Kidney epithelial cell (primary cell): ENCODE measurements at places on chromosomes 11 and 22.

- no peak for DNase-seq
Observed at GRCh38 chr11:79694368-79694767, 253.5 kb upstream of the TENM4 start.

- no peak for DNase-seq
Observed at GRCh38 chr11:57320719-57321387, 3.9 kb downstream of the TNKS1BP1 start.

- no peak for DNase-seq
Observed at GRCh38 chr11:2302306-2302895, 588 bp downstream of the TSPAN32 start.

DNA sequence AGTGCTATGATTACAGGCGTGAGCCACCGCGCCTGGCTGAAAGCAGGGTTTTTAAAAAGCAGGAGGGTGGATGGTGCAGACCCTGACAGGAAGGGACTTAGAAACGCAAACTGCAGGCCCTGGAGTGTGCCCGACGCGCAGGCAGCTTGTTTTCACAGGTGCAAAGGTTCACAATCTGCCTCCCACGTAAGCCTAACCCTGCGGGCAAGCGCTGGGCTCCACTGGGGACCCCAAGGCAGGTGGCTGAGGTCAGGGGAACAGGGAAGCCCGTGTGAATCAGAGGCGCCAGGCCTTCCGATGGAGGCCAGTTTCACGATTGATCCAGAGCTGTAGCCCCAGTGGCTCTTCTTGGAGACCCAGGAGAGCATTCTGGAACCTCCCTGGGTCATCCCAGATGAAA is 256.3 kb downstream of the BRD1 start:
- no peak for DNase-seq

GRCh38 chr11:34160049-34160721 is 54.8 kb downstream of the NAT10 start:
- DNase-seq = no peak

GRCh38 chr11:43632181-43632580 is 48.4 kb upstream of the HSD17B12 start:
- no peak for DNase-seq

DNA sequence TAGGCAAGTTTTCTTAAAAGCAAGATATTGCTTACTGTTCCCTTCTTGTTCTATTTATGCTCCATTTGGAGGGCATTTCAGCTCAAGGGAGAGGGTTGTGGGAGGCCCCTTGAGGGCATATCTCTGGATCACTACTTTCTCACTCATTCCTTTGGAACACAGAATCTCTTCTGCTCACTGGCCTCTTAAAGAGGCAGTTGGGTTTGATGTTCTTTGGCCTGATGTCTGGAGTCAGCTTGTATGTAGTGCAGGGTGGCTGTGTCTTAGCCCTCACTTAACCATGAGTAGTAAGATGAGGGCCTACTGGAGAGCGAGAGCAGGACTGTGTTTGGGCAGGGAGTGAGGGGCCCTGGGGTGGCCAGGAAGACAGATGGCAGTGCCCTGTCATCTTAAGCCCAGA is 3.6 kb downstream of the INCENP start:
- DNase-seq = no peak

GRCh38 chr11:111718436-111718835 is 47.8 kb downstream of the PPP2R1B start:
- DNase-seq = peak; percentile 54

- no peak for DNase-seq
Observed at GRCh38 chr11:124748481-124749343, 3.3 kb downstream of the VSIG2 start.

GRCh38 chr11:69437876-69438205 is 43.6 kb upstream of the LINC01488 start:
- DNase-seq = no peak

DNA sequence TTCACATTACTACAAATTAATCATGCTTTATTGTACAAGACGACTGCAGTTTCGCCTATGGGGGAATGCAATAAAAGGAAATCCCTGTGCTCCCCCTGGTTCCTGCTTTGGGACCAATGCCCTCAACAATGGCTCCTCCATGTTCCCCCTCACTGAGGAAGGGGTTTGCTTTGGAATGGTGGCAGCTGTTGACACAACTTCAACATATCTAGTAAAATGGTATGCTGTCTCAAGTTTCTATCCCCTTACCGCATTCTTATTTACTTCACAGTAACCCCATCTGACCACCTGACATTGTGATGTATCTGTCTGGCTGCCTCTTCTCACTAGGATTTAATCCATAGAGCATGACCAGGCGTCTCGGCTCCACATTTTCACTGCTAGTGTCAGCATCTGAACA is 48.8 kb downstream of the PIWIL3 start:
- DNase-seq = no peak
